ENCODE measurements at places on chromosomes 3 and 15.

- no peak for DNase-seq
These were observed 44.3 kb downstream of the PXYLP1 start for GRCh38 chr3:141275973-141276372.

DNA sequence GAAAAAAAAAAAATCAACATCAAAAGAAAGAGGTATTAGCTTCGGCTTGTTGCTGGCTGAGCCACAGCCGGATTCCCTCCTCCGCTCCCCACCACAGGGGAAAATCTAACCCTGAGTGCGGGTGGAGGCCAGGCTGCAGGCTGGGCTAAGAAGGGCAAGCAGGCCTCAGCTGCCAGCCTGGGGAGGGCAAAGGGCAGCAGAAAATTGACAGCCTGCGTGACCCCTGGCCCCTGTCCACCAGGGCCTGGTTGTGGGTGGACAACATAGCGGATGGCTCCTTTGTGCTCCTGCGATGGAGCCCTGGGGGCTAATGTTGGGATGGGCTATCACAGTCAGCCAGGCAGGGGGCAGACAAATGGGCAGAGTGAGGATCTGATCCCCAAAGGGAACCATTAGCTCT lies 25.4 kb downstream of the CACNA2D2 start:
- DNase-seq, result no peak

DNA sequence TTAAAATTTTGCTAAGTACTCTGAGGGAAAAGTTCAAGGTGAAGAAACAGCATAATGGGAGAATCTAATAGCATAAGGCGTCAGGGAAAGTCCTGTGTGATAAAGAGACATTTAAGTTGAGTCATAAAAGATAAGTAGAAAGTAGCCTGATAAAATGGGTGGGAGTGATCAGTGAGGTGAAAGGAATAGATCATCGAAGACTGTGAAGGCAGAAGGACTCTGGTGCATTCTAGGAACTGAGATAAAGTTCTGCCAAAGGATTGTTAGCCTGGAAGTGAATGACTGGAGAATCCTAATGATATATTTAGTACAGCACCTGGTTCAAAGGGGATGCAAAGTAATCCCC lies 149.9 kb downstream of the CFAP20DC start:
- no peak for DNase-seq

GRCh38 chr3:140344082-140344454 lies 333.8 kb upstream of the TRIM42 start:
- no peak for DNase-seq

DNA sequence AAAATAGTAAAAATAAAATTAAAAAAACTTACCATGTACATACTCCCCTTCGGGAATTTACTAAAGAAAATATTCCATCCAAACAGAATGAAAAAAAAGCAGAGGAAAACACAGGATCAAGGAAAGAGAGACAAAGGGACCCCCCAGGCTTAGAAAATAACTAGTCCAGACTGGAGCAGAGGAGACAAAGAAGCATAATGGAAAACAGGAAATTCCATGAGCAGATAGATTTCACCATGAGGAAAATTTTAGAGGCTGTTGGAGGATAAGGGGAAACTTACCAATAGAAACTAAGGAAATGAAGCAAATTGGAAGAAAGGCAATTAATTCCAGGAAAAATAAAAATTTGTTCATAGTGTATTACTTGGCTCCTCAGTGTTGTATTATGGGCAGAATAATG lies 36.7 kb downstream of the SLC27A2 start:
- no peak for DNase-seq

GRCh38 chr3:57998366-57999283 lies 9.6 kb upstream of the FLNB start:
- no peak for DNase-seq

GRCh38 chr15:89898614-89899294 lies 5.0 kb upstream of the AP3S2 start:
- DNase-seq, result peak; percentile 47

- DNase-seq, result no peak
These were observed 21.8 kb downstream of the CDCP1 start for GRCh38 chr3:45124352-45124751.

DNA sequence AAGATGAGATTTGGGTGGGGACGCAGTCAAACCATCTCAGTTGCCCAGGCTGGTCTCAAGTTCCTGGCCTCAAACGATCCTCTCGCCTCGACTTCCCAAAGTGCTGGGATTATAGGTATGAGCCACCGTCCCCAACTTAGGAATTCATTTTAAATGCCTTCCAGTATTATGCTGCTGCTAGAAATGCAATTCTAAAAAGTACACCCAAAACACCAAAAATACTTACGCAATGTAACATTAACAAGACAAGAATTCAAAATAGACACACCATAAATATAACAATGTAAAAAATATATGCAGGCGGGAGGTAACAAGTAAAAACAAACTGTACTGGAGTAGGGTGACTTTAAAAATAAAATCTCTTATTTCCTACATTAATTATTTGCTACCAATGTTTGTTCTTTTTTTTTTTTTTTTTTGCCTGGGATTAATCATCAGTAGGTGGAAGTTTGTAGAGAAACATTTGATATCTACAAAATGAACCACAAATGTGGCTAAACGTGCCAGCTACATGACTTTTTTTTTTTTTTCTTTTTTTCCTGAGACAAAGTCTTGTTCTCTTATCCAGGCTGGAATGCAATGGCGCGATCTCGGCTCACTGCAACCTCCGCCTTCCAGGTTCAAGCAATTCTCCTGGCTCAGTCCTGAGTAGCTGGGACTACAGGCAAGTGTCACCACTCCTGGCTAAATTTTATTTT lies 56.8 kb downstream of the SETMAR start:
- DNase-seq, result no peak

DNA sequence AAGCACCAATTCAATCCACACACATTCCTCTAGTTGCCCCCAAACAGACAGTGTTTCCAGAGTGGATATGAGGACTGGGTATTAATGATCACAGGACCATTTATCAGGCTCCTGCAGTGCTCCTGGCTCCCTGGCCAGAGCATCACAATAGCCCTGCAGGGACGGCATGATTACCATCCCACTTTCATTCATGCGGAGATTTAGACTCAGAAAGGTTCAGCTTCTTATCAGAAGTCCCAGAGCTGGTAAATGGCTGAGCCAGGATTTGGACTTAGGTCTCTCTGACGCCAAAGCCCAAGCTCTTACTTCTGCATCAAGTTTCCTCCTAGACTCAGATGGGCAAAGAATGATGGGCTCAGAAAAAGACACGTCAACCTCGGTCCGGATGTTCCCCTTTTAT lies 2.9 kb upstream of the EPHB3 start:
- no peak for DNase-seq

DNA sequence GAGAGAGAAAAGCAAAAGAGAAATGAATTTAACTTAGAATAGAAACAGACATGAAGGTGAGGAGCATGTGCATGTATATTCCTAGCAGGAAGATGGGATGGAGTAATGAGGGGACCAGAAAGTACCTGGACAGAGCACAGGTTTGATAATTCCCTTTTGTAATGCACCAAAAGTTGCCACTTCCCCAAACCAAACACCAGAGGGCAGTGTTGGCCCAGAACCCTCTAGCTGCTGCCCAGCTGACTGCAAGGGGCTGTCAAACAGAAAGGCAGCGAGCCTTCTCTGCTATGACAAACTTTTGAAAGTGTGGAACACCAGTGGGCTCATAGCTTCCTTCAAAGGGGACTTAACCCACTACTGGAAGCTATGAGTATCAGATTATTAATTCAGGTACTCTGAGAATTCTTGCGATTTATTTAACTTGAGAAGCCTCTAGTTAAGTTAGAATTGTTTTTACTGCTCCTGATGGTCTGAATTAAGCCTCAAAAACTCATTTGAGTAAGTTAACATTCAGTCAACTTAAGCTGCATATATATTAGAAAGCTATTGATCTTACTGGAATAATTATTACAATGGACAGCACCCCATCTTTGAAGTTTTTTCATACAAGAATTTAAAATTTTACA lies 234.9 kb downstream of the NEK10 start:
- DNase-seq, result peak; percentile 48

- no peak for DNase-seq
These were observed 682.5 kb downstream of the GRM7 start for GRCh38 chr3:7543294-7543880.

GRCh38 chr3:61648481-61648880 lies 87.1 kb downstream of the PTPRG start:
- no peak for DNase-seq

GRCh38 chr3:48518638-48519276 lies 14.8 kb upstream of the SHISA5 start:
- DNase-seq, result peak; percentile 19

GRCh38 chr3:53259427-53260259 lies 3.8 kb upstream of the TKT start:
- DNase-seq, result no peak

- no peak for DNase-seq
These were observed 78.8 kb upstream of the CNTN3 start for GRCh38 chr3:74693251-74693650.

GRCh38 chr3:148008591-148008990 lies 599.4 kb downstream of the ZIC1 start:
- no peak for DNase-seq

GRCh38 chr3:160006282-160007163 lies 17.9 kb downstream of the IL12A start:
- peak; percentile 27 for DNase-seq

- DNase-seq, result no peak
These were observed 24.2 kb downstream of the DENND4A start for GRCh38 chr15:65767895-65768294.

- DNase-seq, result peak; percentile 68
These were observed 82.6 kb upstream of the GCNT3 start for GRCh38 chr15:59528961-59529402.

DNA sequence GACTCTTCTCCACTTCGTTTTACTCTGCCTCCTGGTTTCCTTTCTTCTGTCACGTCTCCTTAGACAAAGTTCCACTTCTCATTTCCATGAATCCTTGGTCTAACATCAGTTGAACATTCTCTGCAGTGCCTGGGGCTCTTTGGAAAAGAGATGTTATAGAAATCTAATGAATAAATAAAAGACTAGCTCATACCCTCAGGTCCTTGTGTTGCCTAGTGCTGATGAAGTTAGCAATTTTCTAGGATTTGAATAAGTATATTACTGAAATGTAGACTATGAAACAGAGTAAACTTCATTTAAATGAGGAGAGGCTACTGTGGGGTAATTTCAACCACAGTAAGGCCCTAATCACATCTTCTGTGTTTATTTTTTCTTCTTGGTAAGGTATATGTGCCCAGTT lies 146.9 kb upstream of the CADPS start:
- DNase-seq, result no peak

GRCh38 chr3:107076946-107077345 lies 300.3 kb upstream of the CCDC54 start:
- no peak for DNase-seq

DNA sequence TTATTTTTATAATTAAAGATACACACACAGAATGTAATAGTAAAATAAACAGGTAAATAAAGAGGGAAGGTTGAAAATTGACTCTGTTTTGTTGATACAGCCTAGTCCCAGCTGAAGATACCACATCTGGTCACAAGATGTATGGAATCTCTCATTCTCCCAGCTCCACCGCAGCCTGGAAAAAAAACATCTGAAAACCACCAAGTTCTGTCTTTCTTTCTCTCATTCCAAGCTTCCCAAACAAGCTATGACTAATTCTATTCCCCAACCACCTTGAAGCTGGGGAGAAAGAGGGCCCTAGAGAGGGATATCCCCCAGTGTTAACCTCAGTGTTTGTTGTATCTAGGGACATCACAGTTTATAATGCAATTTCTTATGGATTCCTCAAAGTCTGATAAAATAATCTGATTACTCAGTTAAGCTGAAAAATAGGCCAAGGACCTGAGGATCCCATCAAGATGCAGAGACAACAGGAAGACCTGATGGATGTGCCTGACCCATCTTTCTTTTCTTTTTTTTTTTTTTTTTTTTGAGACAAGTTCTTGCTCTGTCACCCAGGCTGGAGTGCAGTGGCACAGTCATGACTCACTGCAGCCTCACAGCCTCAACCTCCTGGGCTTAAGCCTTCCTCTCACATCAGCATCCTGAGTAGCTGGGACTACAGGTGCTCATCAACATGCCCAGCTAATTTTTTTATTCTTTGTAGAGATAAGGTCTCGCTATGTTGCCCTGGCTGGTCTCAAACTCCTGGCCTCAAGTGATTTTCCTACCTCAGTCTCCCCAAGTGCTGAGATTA lies 38.1 kb downstream of the SRGAP3 start:
- DNase-seq, result no peak

DNA sequence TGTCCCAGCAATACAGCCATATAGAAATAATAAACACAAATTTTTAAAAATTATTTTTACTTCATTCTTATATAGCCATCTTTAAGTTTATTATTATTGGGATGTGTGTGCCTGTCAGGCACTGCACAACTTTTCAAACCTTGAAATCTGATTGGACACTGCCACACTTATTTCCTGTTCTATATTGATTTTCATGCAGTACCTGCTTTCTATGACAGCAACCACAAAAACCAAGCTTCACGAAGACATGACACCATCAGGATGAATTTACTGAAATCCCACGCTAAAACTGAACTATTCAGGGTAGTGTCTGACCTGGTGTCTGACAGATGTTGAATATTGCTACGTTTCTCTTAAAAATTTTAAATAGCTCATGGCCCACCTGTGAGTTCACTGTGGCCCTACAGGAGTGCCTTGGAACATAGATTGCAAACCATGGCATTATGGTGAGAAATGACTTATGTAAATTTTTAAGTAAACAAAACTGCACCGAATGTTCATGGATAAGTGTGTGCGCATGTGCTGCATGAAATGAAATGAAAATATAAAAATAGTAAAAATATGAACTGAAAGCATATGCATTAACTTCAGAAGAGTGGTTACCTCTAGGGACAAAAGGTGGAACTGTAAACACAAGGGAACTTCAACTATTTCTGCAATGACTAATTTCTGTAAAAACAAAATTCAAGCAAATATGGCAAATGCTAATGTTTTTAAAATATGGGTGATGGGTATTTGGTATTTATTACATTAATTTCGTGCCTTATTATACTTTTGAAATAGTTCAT lies 152.3 kb downstream of the ZBTB20 start:
- no peak for DNase-seq

DNA sequence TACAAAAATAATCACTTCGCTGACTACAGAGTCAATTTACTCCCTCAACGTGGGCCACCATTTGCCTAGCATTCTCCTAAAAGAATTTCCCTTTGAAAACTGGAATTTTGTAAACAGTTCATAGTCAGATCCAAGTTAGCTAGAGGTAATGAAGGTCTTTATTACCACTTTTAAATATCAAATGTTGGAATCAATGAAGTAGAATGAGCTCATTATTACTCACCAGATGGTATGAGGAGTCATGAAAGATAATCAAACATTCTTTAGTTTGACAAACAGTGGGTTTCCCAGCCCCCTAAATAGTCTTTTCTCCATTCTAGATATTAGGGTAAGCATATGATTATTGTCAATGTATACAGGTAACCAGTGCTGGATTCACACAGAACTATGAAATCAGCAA lies 455.7 kb upstream of the THBS1 start:
- DNase-seq, result no peak

All from CD4-positive, alpha-beta T cell treated with Interleukin-1 beta for 1 hour (primary cell).